Fibroblast of pulmonary artery (primary cell): ENCODE measurements at places on chromosomes 3 and 15.

GRCh38 chr3:101903451-101903871, 54.1 kb downstream of the NFKBIZ start:
- peak; percentile 39 for DNase-seq

DNA sequence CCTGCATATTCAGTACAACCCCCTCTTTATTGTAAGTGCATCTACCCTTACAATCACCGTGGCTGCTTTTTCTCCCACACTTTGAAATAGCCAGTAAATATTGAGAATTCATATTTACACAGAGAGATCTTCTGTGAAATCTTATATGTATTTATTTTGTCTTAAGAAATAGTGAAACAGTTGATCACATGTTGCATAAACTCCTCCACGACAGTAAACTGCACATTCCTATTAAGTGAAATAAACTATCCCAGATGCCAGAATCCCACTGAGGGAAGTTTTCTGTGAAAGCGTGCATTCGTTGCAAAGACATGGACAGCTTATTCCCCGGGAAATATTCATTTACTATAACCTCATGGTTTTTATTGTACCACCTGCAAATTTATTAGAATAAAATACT, 796.0 kb downstream of the ROBO2 start:
- peak; percentile 4 for DNase-seq

- DNase-seq = no peak
Observed at GRCh38 chr15:41895957-41896356, 2.1 kb upstream of the SPTBN5 start.

- no peak for DNase-seq
Observed at GRCh38 chr3:182686033-182686886, 107.0 kb upstream of the ATP11B start.

- DNase-seq = no peak
Observed at GRCh38 chr3:61897848-61898247, 336.5 kb downstream of the PTPRG start.

GRCh38 chr3:134955874-134956273, 160.8 kb downstream of the EPHB1 start:
- no peak for DNase-seq

DNA sequence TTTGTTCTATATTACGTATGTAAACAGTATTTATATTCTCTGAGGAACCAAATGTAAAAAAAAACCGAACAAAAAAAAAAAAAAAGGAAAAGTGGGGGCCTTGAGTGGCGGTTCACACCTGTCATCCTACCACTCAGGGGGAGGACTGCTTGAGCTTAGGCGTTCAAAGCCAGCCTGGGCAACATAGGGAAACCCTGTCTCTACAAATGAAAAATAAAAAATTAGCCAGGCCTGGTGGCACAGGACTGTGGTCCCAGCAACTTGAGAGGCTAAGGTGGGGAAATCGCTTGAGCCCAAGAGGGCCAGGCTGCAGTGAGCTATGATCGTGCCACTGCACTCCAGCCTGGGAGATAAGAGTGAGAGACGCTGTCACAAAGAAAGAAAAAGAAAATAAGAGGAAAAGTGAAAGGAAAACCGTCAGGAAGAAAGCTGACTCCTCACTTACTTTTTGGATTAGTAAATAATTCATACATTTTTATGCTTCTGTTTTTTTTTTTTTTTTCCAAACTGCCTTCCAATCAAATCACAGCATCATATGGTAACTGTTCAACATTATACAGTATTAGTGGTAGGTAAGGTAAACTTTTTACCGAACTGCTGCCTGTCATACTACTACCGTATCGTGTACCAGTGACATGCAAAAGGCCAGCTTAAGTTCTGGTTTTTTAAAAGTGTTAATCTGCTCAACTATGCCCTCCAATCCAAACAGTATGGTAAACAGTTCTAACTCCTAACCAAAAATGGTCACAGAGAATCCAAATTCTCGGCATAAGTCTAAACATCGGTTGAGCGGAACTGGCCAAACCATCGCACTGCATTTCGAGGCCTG, 1.2 kb downstream of the PHC3 start:
- peak; percentile 31 for DNase-seq

DNA sequence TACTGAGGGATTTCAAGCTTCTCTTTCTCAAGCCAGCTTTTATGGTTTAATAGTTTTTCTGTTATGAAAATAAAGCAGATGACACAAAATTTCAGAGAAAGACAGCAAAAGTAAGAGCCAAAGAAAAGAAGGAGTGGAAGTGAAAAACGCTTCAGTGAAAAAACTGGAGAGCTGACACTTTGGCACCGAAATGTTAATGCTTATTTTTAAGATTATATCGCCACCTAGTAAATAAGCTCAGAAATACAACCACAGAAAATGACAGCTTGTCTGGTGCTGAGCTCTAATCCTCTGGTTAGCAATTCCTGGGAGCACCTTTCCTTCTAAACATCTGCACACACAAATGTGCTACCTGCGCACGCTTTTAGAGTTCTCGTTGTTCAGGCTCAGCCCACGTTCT, 101.6 kb downstream of the ZPLD1 start:
- peak; percentile 63 for DNase-seq

DNA sequence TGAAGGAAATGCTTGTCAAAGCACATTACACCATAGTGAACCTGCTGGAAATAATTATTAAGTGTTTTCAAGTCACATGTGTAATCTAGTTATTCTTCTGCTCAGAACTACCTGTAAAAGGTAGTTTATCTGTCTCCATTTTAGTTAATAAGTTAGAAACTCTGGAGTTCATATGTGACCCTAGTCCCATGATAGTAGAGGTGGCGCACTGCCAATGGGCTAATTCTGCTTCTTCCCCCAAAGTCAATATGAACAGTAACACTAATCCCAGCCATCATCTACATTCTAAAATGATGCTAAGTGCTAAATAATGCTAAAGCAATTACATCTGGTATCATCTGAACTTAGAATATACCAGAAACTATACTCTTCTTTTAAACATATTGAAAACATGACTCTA, 361.0 kb upstream of the NECTIN3 start:
- DNase-seq = no peak

DNA sequence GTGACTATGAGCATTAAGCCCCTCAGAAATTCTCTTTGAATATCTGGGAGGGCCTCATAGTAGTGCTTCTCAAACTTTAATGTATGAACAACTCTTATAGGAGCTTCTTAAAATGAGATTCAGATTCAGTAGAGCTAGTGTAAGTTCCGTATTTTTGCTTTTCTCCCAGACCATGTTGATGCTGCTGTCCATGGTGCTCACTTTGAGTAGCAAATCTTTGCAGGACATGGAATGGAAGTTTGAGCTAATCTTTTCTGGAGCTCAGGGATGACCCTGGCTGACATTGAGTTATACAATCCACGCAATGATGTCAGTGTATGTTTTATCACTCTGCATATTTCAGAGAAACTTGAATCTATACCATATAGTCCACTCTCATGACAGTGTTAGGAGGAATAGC, 134.2 kb downstream of the OTOL1 start:
- DNase-seq = peak; percentile 4

- DNase-seq = no peak
Observed at GRCh38 chr3:13405614-13406013, 14.5 kb downstream of the NUP210 start.

- DNase-seq = no peak
Observed at GRCh38 chr3:125058959-125059358, 3.2 kb upstream of the HEG1 start.
